ENCODE measurements at places on chromosomes 3 and 15. TPM values are rescaled to one million over a fixed set of nuclear protein-coding genes. Genes with fewer than 3 reads are reported as not detected.

The PPARG gene
- 8.8 TPM for total RNA-seq

The TRIM42 gene
- total RNA-seq, result not detected

The MAGEL2 gene
- 0.38 TPM for total RNA-seq

The FBXL2 gene
- 21.9 TPM for total RNA-seq

The ISLR gene
- total RNA-seq, result 0.13 TPM

GRCh38 chr3:157311633-157312375 is 124.8 kb upstream of the PTX3 start:
- DNase-seq, result peak; percentile 86

DNA sequence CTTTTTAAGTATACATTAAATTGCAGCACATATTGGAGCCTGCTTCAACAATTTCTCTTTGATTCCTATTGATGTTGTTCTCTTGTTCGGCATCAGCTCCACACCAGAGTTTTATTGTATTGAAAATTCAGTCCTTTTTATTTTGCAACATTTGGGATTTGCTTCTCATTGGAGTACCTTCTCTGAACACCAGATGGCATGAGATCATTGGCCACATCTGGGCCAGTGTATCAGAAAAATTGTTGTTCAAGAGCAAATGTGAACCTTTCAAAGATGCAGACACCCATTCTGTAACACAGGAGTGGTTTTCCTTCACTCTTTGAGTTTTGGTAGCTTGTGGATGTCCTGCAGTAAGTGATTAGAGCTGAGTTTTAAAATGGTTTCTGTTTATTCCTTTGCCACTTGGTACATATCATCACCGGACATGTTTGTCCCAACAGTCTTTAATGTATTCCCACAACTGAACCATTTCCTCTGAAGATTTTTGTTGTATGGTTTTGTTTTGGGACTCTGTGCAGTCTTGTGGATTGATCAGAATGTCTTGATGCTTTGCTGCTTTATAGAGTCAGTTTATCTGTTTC is 96.1 kb downstream of the MCTP2 start:
- DNase-seq, result peak; percentile 13

DNA sequence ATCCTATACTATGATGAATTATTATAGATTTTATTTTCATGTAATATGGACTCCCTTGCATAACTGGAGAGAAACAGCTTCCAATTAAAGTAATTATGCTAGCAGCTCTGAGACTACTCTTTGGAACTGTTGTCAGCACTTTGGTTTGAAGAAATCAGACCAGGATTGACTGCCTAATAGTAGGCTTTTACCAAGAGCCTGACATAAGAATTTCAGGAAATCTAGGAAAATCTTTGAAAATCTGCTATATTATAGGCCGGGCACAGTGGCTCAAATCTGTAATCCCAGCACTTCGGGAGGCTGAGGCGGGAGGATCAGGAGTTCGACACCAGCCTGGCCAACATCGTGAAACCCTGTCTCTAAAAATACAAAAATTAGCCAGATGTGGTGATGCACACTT is 62.9 kb downstream of the ZNF609 start:
- no peak for DNase-seq

- DNase-seq, result no peak
These were observed 30.7 kb downstream of the ATP13A5 start for GRCh38 chr3:193347521-193348501.

GRCh38 chr3:60755094-60755493 is 496.2 kb downstream of the FHIT start:
- DNase-seq, result no peak

Measured in LHCN-M2 (cell line).